ENCODE measurements at places on chromosomes 5 and 9.

- DNase-seq = no peak
Observed at GRCh38 chr9:105066275-105066865, 138.4 kb upstream of the ABCA1 start.

- no peak for DNase-seq
Observed at GRCh38 chr5:14505310-14506139, 76.1 kb upstream of the OTULINL start.

GRCh38 chr5:14235872-14236271 lies 92.7 kb downstream of the TRIO start:
- no peak for DNase-seq

GRCh38 chr5:39657943-39658342 lies 233.2 kb upstream of the DAB2 start:
- DNase-seq = no peak

- DNase-seq = no peak
Observed at GRCh38 chr5:73962801-73963425, 336.9 kb downstream of the ARHGEF28 start.

- no peak for DNase-seq
Observed at GRCh38 chr5:83397658-83398057, 73.9 kb upstream of the VCAN start.

Measured in fibroblast of the conjunctiva (primary cell).